NB4 (cell line): ENCODE measurements at places on chromosomes 3 and 15.

DNA sequence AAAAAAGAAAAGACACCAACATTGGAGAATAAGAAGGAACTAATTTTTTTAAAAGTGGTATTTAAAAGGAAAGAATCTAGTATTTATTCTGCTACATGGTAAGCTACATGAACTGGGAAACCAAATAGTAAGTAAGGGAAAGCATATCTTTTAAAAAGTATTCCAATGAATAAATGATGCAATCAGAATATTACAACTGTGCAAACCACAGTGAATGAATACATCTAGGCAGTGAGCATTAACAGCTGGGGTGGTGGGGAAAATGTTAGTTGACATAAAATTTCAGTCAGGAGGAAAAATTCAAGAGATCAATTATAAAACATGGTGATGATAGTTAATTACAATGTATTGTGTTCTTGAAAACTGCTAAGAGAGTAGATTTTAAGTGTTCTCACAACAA lies 16.9 kb downstream of the ICE2 start:
- DNase-seq, result no peak

DNA sequence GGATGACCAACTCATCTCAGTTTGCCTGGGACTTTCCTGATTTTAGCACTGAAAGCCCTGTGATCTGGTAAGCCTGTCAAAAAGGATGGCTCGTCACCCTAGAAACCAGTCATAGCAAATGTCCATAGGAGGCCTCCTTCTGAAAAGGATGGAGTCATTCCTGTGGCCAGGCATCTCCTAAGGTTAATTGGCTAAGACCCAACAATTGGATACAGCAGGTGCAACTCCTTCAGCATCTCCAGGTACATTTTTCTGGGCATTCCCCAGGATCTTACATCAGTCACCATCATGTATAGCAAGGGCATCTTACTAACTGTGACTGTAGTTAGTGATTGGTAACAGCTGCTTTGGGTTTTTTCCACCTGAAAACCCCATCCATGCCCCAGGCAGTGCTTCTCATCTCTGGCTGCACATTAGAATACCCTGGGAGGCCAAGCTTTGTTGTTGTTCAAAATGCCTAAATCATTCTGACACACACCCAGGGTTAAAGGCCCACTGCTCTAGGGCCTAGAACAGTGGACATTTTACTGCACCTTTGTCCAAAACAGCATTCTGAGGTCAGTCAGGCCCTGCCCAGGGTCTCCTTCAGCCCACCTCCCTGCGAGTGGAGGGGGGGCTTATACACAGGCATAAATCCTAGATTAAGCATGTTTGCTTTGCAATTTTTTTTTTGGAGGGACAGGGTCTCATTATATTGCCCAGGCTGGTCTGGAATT lies 28.3 kb upstream of the GALNT15 start:
- DNase-seq, result no peak

GRCh38 chr3:151321526-151321925 lies 4.9 kb upstream of the GPR87 start:
- no peak for DNase-seq

DNA sequence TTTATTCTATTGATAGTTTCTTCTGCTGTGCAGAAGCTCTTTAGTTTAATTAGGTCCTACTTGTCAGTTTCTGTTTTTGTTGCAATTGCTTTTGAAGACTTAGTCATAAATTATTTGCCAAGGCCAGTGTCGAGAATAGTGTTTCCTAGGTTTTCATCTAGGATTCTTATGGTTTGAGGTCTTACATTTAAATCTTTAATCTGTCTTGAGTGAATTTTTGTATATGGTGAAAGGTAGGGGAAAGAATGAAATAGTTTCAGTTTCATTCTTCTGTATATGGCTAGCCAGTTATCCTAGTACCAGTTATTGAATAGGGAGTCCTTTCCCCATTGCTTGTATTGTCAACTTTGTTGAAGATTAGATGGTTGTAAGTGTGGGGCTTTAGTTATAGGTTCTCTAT lies 10.6 kb upstream of the GCSAM start:
- no peak for DNase-seq

GRCh38 chr15:81308260-81308659 lies 15.7 kb downstream of the STARD5 start:
- DNase-seq, result no peak
